ENCODE measurements at places on chromosomes 4 and X.

DNA sequence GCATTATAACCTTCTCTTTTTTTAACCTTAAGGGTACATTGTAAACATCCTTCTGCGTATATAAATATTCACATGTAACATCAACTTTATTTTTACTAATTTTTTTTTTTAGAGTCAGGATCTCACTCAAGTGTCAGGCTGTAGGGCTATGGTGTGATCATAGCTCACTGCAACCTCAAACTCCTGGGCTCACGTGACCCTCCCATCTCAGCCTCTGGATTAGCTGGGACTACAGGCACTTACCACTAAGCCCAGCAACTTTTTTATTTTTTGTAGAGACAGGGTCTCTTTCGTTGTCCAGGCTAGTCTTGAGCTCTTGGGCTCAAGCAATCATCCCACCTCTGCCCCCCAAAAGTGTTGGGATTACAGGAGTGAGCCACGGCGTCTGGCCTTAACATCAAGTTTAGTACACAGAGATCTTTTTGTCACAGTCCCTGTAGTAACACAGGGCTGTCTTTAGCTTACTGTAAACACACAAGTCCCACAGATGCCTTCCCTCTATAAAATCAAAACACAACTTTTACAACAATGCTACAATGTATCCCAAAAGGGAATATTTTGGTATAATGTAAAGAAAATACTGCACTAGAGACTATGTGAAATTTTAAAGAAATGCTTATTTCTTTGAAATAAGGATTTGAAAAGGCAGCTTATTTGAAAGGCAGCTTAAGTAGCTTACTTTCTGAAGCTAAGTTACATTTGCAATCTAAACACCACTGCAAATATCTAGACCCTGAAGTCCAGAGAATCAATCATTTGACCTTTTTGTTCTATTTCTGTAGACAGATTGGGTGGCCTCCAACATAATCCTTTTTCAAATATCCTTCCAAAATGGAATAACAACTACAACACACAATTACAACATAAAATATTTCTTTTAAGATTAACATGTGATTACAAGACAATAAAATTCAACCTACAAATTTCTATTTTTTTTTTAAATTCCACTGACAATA is 116.0 kb downstream of the APBB2 start:
- no peak for DNase-seq

- no peak for DNase-seq
Observed at GRCh38 chr4:23788460-23788859, 101.4 kb downstream of the PPARGC1A start.

GRCh38 chr4:168863719-168864647 is 146.1 kb downstream of the CBR4 start:
- no peak for DNase-seq

DNA sequence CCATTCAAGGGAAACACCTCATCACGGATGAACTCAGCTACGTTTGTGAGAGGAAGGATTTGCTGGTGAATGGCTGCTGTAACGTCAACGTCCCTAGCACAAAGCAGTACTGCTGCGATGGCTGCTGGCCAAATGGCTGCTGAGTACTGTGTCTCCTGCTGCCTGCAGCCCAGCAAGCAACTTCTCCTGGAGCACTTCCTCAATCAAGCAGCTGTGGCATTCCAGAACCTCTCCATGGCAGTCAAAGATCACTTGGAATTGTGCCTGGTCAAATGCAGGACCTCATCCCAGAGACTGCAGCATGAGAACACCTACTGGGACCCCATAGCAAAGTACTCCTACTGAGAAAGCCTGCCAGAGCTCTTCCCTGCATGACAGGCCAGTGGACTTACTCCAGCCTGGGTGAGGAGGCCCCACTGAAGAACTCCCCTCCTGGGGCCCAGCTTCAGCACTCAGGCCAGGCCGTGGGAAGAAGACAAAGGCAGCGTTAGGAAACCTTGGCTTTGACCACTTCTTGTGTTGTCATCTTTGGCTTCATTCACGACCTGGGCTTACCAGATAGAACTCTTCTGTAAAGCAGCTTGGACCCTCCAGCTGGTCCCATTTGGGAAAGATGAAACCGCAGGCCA is 244.3 kb downstream of the RBMX2 start:
- no peak for DNase-seq

GRCh38 chrX:21960569-21961541 is 20.3 kb downstream of the SMS start:
- DNase-seq: no peak

DNA sequence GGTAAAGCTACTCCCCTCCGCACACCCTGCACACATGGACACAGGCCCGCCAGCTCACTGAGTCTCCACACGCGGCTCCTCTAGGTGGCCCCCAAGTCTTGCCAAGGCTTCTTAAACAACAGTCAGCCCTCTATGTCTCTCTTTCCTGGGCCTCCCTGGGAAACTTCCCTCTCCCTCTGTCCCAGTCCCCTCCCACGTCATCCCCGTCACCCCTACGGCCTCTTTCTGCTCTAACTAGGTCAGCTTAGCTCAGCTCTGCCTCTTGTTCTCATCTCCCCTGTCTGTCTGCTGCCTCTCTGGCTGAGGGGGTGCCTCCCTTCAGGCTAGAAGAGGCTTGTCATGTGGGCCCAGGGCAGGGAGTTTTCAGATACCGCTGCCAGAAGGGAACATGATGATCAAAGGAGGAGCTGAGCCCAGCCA is 38.8 kb downstream of the SEPTIN6 start:
- no peak for DNase-seq
